ENCODE measurements at places on chromosomes 12 and 14. TPM values are rescaled to one million over a fixed set of nuclear protein-coding genes. Genes with fewer than 3 reads are reported as not detected.

Gene C12orf60
- 2.1 TPM for total RNA-seq

Gene ZFHX2
- 0.39 TPM for total RNA-seq

Gene CD163
- total RNA-seq = not detected

Gene CDH24
- total RNA-seq = 12.5 TPM

Gene MANSC4
- not detected for total RNA-seq

Gene ACOT6
- not detected for total RNA-seq

Gene CEBPE
- not detected for total RNA-seq

Gene AVPR1A
- not detected for total RNA-seq

Gene FBXW8
- total RNA-seq = 12.5 TPM

Gene OGFOD2
- total RNA-seq = 8.7 TPM

Gene SYNDIG1L
- total RNA-seq = 2.5 TPM

Gene GYS2
- not detected for total RNA-seq

Gene MYBPC1
- not detected for total RNA-seq

Gene NEUROD4
- not detected for total RNA-seq

Gene A2M
- 566 TPM for total RNA-seq

Gene IL31
- total RNA-seq = not detected
